ENCODE measurements at places on chromosomes 2 and 18.

- no peak overlapping the region for H3K27ac ChIP-seq
- DNase-seq: no peak
- peaks cover 8% of the 10 kb centered on the region for H3K4me1 ChIP-seq
- no peak overlapping the region for H3K4me3 ChIP-seq
- no peaks in the 10 kb centered on the region for H3K27me3 ChIP-seq
These were observed 57.2 kb downstream of the REEP1 start for GRCh38 chr2:86280191-86280667.

DNA sequence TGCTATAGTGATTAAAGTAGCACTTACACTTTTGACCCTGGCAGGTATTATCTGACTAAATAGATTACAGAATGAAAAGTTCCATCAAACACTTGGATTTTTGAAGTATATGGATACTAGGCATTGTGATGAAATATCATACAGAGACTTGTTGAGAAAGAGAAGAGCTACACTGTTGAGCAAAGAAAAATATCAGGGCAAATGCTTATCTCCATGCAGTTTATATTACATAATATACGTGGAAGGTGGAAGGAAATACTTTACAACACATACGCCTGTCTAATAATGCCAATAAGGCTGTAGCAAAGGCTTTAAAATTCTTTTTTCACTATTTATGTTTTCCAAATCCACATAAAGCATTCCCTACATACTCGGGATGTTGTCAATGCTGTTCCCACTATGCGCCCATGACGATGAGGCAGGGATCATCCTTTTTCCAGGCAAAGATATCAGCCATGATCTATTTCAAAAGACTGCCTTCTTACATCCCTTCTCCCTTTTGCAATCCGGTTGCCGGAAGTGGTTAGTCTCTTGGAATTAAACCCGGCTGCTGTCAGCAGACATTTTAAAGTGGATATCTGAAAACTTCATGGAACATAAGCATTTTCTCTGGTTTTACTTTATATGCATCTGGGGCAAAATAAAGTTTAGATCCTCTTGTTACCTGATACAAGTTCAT, 92.6 kb upstream of the ITGA4 start:
- no peak overlapping the region for H3K27ac ChIP-seq
- H3K4me1 ChIP-seq: no peaks in the 10 kb centered on the region
- no peak overlapping the region for H3K4me3 ChIP-seq
- no peaks in the 10 kb centered on the region for H3K36me3 ChIP-seq

- DNase-seq: no peak
- H3K36me3 ChIP-seq: no peaks in the 10 kb centered on the region
- no peak overlapping the region for H3K27ac ChIP-seq
- no peak overlapping the region for H3K4me3 ChIP-seq
- H3K27me3 ChIP-seq: no peaks in the 10 kb centered on the region
- peaks cover 12% of the 10 kb centered on the region for H3K4me1 ChIP-seq
These were observed 585 bp downstream of the ABCA12 start for GRCh38 chr2:215137741-215138340.

DNA sequence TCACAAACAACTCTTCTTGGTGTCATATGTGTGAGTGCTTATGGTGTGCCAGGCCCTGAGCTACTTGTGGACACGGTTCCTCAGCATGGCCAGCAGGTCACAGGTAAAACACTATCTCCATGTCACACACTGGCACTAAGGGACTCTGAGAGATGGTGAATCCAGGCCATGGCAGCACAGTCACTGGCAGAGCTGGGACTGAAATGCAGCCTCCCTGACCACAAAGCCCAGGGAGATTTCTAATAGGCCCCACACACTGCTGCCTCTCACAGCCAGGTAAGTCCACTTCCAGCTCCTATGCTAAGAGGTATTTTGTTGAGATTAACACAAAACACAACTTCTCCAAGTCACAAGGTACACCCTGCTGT, 92.0 kb downstream of the ACTR2 start:
- no peak for DNase-seq
- peak overlapping the region; percentile 60 for H3K27ac ChIP-seq
- H3K4me3 ChIP-seq: no peak overlapping the region
- peaks cover 4% of the 10 kb centered on the region for H3K36me3 ChIP-seq
- no peaks in the 10 kb centered on the region for H3K27me3 ChIP-seq

All from Caco-2 (cell line).